SIG-M5 (cell line): ENCODE measurements at places on chromosomes 16 and 17.

GRCh38 chr17:80821546-80821945 lies 170.1 kb upstream of the CHMP6 start:
- no peak for DNase-seq

GRCh38 chr17:17032131-17032692 lies 10.0 kb upstream of the MPRIP start:
- DNase-seq, result no peak

- no peak for DNase-seq
These were observed 28.1 kb downstream of the MYBBP1A start for GRCh38 chr17:4527134-4527533.

DNA sequence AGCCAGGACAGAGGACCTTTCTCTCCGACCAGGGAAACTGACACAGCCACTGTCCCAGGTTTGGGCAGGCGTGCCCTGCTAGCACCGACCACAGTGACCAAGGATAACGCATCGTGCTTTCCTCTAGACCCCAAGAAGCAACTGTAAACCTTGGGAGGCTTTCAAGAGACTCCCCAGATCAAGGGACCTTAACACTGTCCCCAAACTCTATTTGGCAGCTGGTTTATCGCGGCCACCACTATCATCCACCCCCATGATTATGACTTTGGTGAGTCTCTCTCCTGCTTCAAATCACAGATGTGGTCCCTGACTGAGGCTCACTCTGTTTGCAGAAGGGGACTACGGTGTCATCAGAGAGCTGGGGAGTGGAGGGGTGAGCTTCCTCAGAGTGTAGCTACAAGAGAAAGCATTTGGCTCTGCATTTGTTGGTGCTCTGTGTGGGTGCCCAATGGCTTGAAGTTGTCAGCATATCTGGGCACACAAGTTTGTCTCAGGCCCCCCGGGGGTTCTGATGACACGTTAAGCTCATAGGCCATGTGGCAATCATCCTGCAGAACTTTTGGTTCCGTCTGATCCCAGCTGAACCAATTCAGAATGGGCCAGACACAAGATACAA lies 408.0 kb downstream of the SLC39A11 start:
- no peak for DNase-seq
